ENCODE measurements at places on chromosomes 3 and 15.

- no peak for DNase-seq
Observed at GRCh38 chr15:91526424-91526823, 327.1 kb upstream of the SLCO3A1 start.

DNA sequence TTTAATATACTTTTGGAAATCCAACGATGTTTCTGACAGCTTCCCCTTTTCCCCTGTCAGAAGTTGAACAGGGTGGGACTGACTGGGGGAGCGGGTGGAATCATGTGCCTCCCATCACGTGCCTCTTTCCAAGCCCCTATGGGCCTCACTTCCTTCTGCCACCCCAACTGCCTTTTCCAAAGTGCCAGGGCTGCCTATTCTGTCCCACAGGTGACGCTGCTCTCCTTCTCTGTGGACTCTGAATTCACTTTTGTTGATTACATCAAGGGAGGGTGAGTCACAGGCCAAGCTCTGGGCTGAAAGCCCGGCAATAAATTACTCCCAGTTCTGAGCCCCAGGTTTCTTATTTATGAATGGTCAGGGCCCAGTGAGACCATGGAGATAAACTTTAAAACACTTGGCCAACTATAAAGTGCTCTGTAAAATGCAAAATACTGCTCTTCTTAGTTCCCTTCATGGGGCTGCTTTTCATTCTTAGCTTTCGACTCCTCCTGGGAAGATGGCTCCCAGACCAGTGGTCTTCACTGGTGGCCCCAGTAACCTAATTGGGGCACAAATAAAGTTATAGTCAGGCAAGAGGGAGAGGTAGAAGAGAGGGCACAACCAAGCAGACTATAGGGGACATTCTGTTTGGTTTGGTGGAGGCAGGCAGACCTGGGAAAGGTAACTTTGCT lies 12.3 kb downstream of the CPNE9 start:
- DNase-seq, result no peak

DNA sequence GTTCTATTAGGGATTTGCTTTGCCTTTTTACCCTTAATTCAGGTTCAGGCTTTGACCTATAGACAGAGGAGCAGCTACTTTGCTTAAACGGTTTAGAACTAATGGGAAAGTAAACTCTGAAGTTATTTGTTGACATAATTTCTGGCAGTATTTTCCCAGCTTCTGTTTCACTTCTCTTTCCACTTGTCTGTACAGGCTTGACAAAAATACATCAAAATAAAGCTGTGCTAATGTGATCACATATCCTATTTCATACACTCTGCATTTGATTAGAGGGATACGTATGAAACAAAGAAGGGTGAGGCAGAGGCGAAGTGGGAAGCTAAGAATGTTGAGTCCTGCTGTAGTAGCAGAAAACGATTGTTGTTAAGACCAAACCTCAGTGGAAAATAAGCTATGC lies 389.1 kb upstream of the RARB start:
- peak; percentile 77 for DNase-seq

DNA sequence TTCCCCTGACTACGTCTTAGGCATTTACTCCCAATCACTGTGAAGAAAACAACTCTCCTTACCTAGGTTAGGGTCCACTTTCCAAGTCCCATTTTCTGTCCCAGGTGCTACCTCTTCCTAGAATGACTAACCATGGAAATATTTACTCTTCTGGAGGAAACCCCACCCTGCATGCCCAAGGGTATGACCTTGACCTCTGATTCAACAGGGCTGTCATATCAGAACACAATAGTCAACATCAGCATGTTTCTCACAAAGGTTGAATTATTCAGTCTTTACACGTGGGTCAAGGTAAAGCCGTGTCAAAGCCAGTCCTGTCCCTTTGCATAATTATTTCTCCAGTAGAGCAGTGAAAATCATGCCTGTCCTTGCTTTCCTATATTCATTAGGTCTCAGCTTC lies 4.3 kb upstream of the FRMD5 start:
- DNase-seq, result no peak

- DNase-seq, result peak; percentile 8
Observed at GRCh38 chr3:126245811-126246727, 65.7 kb upstream of the ALDH1L1 start.

GRCh38 chr3:180319461-180319860 lies 282.5 kb upstream of the TTC14 start:
- DNase-seq, result no peak

GRCh38 chr3:46454209-46454595 lies 10.5 kb downstream of the LTF start:
- no peak for DNase-seq

DNA sequence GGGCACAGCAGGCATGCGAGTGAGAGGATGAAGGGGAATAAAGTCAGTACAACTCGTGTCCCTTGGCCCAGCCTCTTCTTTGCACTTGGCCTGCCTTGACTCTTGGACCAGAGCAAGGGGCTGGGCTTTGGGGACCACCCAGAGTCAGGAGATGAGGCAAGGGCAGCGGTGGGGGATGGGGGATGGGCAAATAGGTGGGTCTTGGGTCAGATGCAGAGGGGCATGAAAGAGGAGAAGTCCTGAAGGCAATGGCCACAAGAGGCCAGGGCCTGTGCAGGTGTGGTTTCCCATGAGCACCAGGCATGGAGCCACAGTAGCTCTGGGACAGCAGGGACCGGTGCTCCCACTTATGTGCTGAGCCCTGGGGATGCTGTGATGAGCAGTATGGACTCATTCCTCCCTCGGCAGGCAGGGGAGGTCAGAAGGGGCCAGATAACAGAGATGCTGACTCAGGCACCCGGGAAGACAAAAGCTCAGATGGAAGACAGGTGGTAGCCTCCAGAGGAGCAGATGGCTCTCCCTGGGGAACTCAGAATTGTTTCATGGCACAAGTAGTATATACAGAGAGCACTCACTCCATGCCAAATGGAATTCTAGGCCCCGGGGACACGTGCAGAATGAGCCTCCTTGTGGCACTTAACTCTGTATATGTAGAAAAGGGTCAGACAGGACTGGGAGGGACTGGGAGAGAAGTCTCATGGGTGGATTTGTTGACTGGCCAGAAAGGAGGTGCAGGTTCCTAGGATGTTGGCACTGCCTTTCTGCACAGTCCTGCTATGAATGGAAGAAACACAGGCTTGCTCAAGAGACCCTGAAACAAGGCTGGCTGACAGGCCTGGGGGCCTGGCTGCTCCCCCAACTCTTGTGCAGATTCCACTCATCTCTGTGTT lies 14.3 kb downstream of the ZBTB47 start:
- peak; percentile 10 for DNase-seq

GRCh38 chr3:127387556-127388153 lies 99.8 kb upstream of the PRR20G start:
- no peak for DNase-seq

GRCh38 chr3:128491691-128491940 lies 1.4 kb downstream of the GATA2 start:
- no peak for DNase-seq

DNA sequence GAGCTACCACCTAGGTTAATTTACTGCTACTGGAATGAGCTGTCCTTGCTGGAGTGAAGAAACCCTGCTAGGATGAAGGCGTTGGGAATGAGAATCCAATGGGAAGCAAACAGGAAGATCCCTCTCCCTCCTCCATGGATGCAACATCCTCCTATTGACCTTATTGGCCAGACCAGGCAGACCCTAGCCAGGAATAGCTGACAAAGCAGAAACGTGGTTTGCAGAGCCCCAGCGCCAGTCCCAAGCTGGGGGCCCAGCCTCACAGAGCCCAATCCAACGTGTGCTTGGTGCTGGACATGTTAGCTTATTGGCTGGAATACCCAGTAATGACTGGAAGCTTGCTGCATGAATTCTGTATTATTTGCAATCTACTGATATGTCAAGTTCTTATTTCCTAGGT lies 273.1 kb downstream of the LRTM1 start:
- no peak for DNase-seq

DNA sequence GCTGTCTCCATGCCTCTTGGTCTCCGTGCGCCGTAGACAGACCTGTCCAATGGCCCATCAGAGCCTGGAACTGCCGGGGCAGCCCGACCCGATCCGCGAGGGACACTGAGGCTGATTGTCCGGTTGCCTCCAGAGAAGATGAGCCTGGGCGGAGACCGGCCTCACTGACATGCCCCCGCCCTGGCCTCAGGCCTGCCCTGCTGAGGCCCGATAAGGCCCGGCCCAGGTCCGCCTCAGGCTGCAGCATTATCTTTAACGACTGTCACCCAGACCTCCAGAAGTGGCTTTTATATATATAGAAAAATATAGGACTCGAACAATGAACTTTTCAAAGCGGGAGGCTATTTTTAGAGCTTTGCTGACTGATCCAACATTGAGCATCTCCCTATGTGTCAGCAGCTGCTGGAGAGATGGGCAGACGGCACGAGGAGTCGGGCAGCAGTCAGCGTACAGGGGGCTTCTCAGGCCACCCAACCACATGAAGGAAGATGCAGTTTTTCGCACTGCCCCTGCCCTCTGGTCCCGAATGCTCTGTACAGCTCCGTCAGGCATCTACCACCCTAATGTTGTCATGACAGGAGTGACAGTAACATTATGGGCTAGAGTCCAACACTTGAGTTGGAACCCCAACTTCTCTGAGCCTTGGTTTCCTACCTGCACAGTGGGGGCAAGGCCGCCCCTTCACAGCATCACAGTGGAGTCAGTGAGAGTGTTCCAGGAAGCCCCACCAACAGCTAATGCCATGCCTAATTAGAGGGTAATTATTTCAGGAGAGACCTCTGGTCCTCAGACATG lies 112.0 kb upstream of the RPL32 start:
- DNase-seq, result no peak

- DNase-seq, result no peak
Observed at GRCh38 chr3:172606021-172606420, 82.8 kb upstream of the TNFSF10 start.

DNA sequence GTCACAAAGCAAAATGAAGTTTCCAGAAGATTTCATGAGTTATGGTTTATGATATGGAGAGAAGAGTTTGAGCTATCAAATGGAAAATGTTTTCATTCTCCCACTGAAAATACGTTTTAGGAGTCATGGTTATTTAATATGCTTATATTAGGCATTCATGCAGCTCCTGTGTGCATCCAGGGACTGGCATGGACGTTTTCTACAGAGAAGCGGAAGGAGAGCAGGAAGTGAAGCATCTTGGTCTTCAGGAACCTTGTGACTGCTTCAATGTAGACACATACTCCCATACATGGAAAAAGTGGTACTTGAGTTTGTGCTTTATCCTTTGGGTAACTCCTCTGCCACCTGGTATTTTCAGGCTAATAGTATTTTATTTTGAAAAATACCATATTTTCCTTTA lies 43.3 kb upstream of the TOP2B start:
- no peak for DNase-seq

GRCh38 chr3:160607826-160608225 lies 42.5 kb upstream of the KPNA4 start:
- DNase-seq, result no peak

- peak; percentile 64 for DNase-seq
Observed at GRCh38 chr3:46705751-46706552, 4.8 kb downstream of the TMIE start.

- DNase-seq, result no peak
Observed at GRCh38 chr3:195013411-195014361, 257.3 kb downstream of the XXYLT1 start.

GRCh38 chr3:175185903-175186302 lies 326.8 kb downstream of the NAALADL2 start:
- DNase-seq, result no peak

DNA sequence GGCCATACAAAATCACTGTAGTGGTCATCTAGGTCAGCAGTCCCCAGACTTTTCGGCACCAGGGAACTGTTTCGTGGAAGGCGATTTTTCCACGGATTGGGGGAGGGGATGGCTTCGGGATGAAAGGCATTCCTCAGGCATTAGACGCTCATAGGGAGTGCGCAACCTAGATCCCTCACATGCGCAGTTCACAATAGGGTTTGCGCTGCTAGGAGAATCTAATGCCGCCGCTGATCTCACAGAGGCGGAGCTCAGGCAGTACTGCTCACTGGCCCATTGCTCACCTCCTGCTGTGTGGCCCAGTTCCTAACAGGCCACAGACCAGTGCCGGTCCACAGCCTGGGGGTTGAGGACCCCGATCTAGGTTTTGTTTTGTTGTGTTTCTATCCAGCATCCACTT lies 200.1 kb downstream of the SLC9A9 start:
- DNase-seq, result no peak

- no peak for DNase-seq
Observed at GRCh38 chr3:141285570-141285969, 53.9 kb downstream of the PXYLP1 start.

GRCh38 chr15:62672268-62672667 lies 370.3 kb upstream of the TPM1 start:
- no peak for DNase-seq

DNA sequence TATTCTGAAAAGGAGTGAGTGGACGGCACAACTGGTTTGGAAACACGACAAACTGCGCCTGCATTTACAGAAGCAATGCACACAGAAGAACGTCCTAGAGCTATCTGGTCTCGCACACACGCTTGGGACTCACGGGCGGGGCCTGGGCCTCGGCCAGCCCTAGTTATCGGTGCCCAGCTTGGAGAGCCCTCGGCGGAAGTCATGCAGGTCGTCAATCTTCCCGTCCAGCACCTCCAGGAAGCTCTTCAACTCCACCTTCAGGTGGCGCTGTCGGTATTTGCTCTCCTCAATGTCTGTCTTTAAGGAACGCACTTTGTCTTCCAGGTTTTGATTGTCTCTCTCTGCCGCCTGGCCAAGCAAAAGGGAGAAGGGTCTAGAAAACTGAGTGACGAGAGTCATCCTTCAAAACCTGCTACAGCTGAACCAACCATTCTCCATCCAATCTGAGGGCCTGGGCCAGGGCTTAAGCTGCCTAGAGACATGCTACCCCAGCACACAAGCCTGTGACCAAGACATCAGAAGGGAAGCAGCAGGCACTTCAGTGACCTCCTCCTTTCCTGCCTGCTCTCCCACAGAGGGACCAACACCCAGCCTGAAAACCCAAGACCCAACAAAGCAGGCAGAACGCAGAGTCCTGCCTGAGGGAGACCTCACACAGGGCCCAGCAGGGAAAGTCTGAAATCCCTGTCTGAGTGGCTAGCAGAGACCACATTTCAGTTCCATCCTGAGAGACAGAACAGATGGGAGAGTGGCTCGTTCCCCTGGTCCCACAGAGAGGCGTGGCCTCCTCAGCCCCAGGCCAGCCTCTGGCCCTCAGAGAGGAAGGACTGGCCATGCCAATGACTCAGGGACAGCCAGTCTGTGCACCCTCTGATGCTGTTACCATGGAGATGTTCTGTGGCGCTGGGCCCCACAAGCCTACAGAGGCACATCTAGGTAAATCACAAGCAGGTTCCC lies 40.4 kb downstream of the WHAMM start:
- DNase-seq, result peak; percentile 72

DNA sequence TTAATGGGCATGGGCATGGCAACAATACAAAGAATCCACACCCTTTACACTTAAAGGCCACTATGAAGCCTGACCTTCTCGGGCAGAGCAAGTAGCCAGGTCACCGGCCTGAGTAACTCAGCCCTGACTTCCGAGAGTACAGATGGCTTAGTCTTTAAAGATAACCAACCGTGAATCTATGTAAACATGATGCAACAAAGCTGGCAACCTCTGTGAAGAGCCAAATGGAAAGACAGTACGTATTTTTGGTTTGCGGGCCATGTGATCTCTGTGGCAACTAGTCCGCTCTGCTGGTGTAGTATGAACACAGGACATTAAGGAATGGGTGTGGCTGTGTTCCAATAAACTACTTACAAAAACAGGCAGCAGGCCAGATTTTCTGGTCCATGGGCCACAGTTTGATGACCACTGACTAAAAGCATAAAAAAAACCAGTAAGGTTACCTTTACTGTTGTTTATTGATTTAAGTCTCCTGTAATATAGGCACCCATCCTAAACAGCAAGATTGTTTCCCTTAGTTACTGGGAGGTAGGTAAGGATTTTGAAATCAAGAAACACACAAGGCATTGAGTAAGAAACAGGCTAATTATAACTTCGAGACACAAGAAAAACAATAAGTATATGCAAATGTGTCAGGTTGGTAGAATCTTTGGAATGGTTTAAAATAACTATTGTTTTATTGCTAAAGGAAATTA lies 14.5 kb downstream of the RIOX2 start:
- DNase-seq, result no peak
